ENCODE measurements at places on chromosomes 6 and 20.

- DNase-seq = peak; percentile 67
These were observed 33.0 kb downstream of the RREB1 start for GRCh38 chr6:7140631-7141378.

- DNase-seq = no peak
These were observed 15.1 kb downstream of the ACSS1 start for GRCh38 chr20:25042531-25043498.

DNA sequence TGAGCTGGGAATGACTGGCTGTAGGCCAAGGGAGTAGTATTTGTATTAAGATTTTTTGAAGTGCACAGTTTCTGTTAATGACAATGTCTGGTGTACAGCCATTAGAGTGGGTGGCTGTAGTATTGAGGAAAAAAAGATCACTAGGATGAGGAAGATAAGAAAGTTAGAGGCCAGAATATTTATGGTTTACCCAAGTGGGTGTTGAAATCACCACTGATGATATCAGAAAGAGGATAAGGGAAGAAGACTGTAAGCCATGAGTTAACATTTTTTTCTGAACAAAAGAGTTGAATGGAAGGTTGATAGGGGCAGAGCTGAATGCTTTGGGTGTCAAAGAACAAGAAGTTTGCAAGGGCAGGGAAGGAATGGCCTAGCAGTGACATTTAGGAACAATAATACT is 104.7 kb downstream of the PRDM13 start:
- no peak for DNase-seq

DNA sequence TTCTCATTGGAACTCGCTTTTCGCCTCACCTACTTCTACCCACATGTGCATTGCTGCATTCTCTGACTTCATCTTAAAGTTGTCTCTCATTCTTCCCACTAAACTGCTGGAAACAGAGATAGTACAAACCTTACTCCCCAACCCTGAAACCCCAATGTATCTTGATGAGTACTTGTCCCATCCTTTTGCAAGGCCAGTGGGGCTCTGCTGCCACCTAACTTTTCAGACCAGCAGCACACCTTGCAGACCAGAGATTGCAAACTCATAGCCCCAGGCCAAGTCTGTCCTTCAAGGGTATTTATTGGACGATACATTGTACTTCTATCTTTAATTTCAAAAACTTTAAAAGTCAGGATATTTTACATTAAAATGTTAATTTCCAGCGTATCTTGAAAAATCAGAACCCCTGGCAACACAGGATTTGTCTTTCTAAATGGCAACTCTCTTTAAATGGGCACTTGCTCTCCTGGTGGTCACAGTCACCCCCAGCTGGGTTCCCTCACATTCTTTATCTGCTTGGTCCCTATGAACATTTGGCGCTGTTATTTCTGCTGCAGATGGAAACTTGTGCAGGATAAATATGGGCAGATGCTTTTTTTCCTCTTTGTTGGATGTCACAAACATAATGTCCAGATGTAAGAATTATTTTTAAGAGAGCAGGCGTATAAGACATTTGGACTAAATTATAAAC is 83.9 kb downstream of the SOD2 start:
- no peak for DNase-seq

DNA sequence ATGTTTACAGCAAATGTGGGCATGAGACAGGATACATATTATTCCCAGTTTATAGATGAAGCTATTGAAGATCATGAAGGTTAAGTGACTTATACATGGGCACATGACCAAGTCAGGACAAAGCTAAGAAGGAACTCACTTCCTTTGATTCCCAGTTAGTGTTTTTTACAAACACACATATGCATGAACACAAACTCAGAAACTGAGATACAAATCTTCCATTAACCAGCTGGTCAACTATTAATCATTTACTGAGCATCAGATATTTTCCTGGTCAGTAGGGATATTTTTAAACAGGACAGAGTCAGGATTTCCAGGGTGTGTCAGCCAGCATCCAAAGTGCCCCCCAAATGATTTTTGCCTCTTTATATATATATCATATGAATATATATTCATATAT is 222.2 kb downstream of the OGFRL1 start:
- DNase-seq = no peak

DNA sequence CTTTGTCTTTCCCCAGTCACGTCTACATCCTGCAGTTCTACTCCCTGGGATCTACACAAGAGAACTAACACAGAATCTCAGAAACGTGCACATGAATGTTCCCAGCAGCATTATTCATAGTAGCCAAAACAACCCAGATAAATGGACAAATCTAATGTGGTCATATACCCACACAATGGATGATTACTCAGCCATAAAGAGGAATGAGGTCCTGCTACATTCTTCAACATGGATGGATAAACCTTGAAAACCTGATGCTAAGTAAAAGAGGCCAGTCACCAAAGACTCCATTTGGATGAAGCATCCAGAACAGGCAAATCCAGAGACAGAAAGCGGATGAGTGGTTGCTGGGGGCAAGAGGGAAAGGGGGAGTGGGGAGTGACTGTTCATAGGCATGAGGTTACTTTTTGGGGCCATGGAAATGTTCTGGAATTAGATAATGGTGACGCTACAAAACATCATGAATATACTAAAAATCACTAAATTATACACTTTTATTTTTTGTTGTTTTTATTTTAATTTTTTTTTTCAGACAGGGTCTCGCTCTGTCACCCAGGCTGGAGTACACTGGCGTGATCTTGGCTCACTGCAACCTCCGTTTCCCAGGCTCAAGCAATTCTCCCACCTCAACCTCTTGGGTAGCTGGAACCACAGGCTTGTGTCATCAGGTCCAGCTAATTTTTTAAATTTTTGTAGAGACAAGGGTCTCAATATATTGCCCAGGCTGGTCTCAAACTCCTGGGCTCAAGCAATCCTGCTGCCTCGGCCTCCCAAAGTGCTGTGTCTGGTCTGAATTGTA is 50.8 kb upstream of the DSN1 start:
- no peak for DNase-seq
